ENCODE measurements at places on chromosomes 4 and X.

- DNase-seq, result no peak
These were observed 43.3 kb downstream of the FGFBP1 start for GRCh38 chr4:15894921-15895916.

DNA sequence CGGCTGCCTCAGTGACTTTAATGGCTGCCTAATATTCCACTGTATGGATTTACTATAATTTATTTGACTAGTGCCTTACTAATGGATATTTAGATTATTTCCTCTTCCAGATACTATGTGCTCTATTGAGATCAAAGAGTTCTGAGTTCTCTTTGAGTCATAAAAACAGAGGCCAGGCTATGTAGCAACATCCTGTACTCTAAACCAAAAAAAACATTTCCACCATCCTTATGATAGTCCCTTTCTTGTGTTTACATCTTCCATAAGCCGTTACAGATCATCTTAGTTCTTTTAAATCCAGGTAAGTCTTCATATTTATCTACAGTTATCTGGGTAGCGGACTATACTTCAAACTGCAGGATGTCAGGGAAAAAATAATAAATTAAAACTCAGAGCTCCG is 56.6 kb upstream of the TMEM184C start:
- DNase-seq, result no peak

GRCh38 chrX:116607776-116608175 is 145.0 kb upstream of the CT83 start:
- no peak for DNase-seq

DNA sequence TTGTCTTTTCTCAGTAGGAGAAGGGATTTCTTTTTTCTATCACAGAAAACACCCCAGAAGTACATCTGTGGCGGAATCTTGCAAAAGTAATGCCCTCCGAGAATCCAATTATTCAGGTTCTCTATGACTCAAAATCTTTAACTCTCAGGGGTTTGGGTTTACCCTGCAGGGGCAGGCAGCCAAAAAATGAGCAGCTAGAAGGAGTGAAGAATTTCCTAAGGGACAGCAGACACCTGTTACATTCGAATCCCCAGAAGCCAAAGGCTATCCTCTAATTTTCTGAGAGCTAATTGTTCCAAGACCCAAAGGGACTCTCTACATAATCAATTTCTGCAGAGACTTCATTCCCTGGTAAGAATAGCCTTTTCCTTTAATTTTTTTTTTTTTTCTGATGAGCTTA is 27.5 kb upstream of the CBR4 start:
- DNase-seq, result no peak

- no peak for DNase-seq
These were observed 56.4 kb upstream of the SPANXN1 start for GRCh38 chrX:145190801-145191389.

Measured in activated CD4-positive, alpha-beta T cell treated with anti-CD3 and anti-CD28 coated beads, Interleukin-2, amount 50 U/mL, for 24 hours (primary cell).